Natural killer cell (primary cell): ENCODE measurements at places on chromosomes 1 and 21. TPM values are rescaled to one million over a fixed set of nuclear protein-coding genes. Genes with fewer than 3 reads are reported as not detected.

Gene GPX7
- total RNA-seq, result 9.7 TPM

Gene AMY1B
- not detected for total RNA-seq

Gene KIAA1614
- 0.09 TPM for total RNA-seq

Gene MAEL
- not detected for total RNA-seq

Gene TAF12
- total RNA-seq, result 23.1 TPM

Gene TESK2
- total RNA-seq, result 6.0 TPM

Gene ECM1
- 0.43 TPM for total RNA-seq

Gene CAPN8
- total RNA-seq, result 0.18 TPM

Gene RNASEL
- total RNA-seq, result 3.3 TPM

Gene OR2T2
- total RNA-seq, result not detected

Gene TCP10L
- total RNA-seq, result 0.47 TPM

DNA sequence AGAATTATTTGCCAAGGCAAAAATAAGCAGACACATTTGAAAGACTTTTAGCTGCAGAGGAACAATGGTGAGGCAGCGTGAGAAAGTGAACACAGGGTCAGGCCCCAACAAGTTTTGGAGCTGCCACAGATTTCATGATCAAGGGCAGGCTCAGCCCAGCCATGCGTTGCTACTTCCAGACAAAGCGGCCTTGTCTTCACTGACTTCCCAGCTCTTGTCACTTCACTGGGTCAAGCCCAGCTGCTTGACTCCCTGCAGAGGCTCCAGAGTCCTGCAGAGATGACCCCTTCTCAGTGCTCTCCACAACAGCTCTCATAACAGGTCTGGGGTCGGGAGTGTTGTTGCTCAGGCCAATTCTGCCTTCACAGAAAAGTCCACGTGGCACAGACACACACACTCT is 35.8 kb downstream of the HHAT start:
- no peak overlapping the region for H3K27ac ChIP-seq
- no peak overlapping the region for H3K4me3 ChIP-seq
- DNase-seq, result no peak
- H3K36me3 ChIP-seq, result no peaks in the 10 kb centered on the region

DNA sequence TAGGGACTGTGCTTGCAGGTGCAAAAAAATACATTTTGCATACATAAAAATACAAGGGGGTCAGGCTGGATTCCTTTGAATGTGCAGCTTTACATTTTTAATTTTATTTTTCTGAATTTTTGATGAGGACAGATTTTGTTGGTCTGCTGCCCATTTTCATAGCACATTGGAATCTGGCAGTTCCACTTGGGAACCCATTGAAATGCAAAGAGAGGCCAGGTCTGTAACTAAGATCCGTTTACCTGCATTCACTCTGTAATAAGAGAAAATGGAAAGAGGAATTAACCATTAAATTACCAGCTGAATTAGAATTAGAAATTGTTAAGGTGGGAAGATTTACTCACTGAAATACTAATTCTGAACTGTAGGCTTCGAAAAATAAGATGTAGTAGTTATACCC is 221.6 kb downstream of the DAB1 start:
- H3K27me3 ChIP-seq, result no peaks in the 10 kb centered on the region
- H3K36me3 ChIP-seq, result no peaks in the 10 kb centered on the region
- H3K4me1 ChIP-seq, result no peaks in the 10 kb centered on the region

- no peak overlapping the region for H3K4me3 ChIP-seq
- H3K27ac ChIP-seq, result no peak overlapping the region
- H3K36me3 ChIP-seq, result no peaks in the 10 kb centered on the region
- no peak for DNase-seq
- no peaks in the 10 kb centered on the region for H3K4me1 ChIP-seq
- no peaks in the 10 kb centered on the region for H3K27me3 ChIP-seq
Observed at GRCh38 chr1:242854466-242854865, 330.0 kb upstream of the PLD5 start.

DNA sequence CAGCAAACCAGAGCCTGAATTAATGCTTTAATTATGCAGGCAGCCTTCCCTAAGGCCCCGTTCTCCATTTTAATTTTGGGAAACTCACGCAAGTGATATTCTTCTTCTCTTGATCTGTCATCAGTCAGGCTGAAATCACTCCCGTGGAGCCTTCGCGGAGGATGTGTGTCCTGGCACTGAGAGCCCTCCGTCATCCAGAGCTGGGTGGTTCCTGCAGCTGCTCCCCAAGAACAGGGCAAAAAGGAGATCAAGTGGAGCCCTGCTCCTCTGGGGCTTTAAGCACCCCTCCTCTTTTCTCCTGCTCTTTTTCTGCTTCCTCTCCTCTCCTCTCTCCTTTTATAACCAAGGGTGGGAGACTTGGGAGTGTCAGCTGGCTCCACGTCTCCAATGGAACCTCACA is 133.2 kb upstream of the CACNA1E start:
- H3K4me1 ChIP-seq, result no peaks in the 10 kb centered on the region
- H3K4me3 ChIP-seq, result no peak overlapping the region
- H3K27ac ChIP-seq, result no peak overlapping the region
- no peaks in the 10 kb centered on the region for H3K36me3 ChIP-seq

DNA sequence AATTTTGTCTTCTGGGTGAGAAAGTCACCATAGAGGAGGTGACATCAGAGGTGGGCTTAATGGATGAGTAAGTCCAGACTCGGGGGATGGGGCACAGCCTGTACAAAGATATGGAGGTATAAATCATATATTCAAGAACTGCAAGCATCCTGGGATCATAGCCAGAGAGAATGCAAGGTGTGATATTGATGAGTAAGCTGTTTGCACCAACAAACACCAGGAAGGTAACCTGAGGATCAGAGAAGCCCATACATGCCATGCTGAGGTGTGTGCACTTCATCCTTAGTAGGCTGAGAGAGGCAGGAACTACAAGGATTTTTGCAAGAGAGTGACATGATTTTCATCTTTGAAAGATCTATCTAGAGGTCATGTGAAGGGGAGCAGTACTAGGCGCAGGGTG is 306.4 kb downstream of the HHAT start:
- no peak overlapping the region for H3K4me3 ChIP-seq
- no peaks in the 10 kb centered on the region for H3K36me3 ChIP-seq
- H3K27me3 ChIP-seq, result no peaks in the 10 kb centered on the region
- no peak overlapping the region for H3K27ac ChIP-seq
- no peaks in the 10 kb centered on the region for H3K4me1 ChIP-seq
- no peak for DNase-seq

- H3K4me3 ChIP-seq, result no peak overlapping the region
- H3K4me1 ChIP-seq, result peaks cover 8% of the 10 kb centered on the region
- H3K27ac ChIP-seq, result no peak overlapping the region
- peaks cover 64% of the 10 kb centered on the region for H3K36me3 ChIP-seq
Observed at GRCh38 chr1:55154616-55155015, 60.5 kb downstream of the USP24 start.

DNA sequence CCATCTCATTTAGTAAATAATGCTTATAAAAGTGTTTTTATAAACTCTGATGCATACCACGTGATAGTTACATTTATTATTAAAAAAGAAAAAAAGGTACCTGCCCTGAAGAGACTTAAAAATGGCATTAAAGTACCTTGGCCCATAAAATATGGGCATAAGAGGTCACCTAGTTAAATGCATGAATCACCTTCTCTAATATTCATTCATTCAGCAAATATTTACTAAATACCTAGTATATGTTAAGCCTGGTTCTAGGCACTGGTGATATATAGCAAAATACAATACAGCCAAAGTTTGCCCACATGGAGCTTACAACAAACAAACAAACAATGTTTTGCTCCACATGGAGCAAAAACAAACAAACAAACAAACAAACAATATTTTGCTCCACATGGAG is 87.0 kb downstream of the SCMH1 start:
- H3K27ac ChIP-seq, result no peak overlapping the region
- no peaks in the 10 kb centered on the region for H3K4me1 ChIP-seq
- no peak overlapping the region for H3K4me3 ChIP-seq
- no peak for DNase-seq
- peaks cover 2% of the 10 kb centered on the region for H3K36me3 ChIP-seq

GRCh38 chr21:39631842-39632562 is 19.3 kb downstream of the B3GALT5 start:
- H3K4me3 ChIP-seq, result no peak overlapping the region
- DNase-seq, result no peak
- H3K4me1 ChIP-seq, result no peaks in the 10 kb centered on the region
- H3K36me3 ChIP-seq, result no peaks in the 10 kb centered on the region

- H3K27ac ChIP-seq, result no peak overlapping the region
- DNase-seq, result no peak
- H3K4me3 ChIP-seq, result no peak overlapping the region
- no peaks in the 10 kb centered on the region for H3K4me1 ChIP-seq
Observed at GRCh38 chr1:157431751-157432150, 120.6 kb downstream of the FCRL5 start.

DNA sequence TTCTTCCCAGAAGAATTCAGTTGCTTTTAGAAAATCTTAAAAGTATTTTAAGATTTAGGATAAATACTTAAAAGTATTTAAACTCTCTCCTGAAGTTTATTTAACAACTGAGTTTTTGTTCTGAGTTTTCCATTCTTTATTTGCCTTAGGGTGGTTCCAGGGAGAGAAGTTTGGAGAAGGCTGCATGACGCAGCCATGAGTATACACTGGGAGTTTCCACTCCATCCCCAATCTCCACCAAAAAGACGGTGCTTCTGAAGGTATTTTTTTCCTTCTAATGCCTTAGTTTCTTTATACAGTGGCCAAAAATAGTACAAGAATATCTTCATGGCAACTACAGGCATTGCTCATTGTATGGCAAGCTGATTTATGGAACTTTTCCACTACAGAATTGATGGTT is 122.7 kb downstream of the ST6GALNAC5 start:
- no peak for DNase-seq
- no peak overlapping the region for H3K4me3 ChIP-seq
- H3K36me3 ChIP-seq, result no peaks in the 10 kb centered on the region
- H3K27ac ChIP-seq, result no peak overlapping the region
- no peaks in the 10 kb centered on the region for H3K27me3 ChIP-seq
- H3K4me1 ChIP-seq, result no peaks in the 10 kb centered on the region
